Activated CD4-positive, alpha-beta T cell treated with anti-CD3 and anti-CD28 coated beads, Interleukin-2, amount 50 U/mL, for 4 hours (primary cell): ENCODE measurements at places on chromosomes 3 and 15.

DNA sequence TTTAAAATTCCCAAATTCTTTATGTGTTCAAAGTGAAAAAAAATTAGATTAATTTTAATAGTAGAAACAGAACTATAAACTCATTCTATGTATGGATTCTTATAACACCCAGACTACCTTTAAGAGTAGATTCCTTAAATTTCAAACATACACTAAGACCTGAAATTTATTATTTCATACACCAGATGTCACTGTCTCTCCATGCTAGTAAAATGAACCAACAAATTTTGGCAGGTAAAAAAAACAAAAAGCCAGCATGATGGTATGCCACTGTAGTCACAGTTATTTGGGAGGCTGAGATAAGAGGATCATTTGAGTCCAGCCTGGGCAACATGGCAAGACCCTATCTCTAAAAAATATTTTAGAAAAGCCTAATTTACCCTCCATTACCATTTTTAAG, 461.3 kb upstream of the NAALADL2 start:
- DNase-seq: no peak

DNA sequence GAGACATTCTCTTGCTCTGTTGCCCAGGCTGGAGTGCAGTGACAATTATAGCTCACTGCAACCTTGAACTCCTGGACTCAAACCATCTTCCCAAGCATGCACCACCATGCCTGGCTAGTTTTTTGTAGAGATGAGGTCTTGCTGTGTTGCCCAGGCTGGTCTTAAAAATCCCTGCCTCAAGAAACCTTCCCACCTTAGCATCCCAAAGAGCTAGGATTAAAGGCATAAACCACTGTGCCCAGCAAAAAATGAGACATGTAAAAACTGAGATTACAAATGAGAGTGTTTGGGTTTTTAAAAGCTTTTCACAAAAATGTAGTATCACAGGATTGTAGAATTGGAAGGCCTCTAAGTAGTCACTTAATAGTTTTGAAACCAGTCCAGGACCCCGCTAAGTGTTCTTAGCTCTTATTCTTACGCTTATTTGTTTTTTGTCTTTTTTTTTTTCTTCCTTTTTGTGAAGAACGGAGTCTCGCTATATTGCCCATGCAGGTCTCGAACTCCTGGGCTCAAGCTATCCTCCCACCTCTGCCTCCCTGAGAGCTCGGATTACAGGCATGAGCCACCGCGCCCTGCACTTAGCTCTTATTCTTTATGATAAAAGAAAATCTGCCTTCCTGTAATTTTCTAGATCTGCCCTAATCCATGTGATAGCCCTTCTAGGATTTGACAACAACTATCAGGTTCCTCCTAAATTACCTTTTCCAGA, 31.5 kb downstream of the KLHL18 start:
- no peak for DNase-seq

GRCh38 chr15:63601026-63601703, 4.0 kb downstream of the FBXL22 start:
- peak; percentile 38 for DNase-seq

DNA sequence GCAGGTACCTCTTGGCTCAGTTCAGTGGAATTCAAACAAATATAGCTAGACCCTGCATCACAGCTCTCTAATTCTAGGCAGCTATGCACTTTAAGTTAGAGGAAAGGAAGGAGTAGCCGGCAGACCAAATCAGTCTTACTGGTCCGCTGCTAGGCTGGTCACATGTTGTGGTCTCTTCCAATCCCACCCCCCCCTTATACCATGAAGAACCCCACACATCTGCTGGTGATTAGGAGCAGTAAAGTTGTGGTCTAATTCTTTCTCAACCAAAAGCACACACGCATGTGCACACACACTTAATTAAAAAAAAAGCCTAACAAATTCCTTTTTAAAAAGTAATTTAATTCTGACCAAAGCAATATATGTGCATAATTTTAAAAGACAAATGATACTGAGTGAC, 16.7 kb upstream of the SH3GL3 start:
- no peak for DNase-seq

- peak; percentile 33 for DNase-seq
Observed at GRCh38 chr15:74543583-74543982, 2.6 kb downstream of the ARID3B start.
